ENCODE measurements at places on chromosomes 7 and 10.

DNA sequence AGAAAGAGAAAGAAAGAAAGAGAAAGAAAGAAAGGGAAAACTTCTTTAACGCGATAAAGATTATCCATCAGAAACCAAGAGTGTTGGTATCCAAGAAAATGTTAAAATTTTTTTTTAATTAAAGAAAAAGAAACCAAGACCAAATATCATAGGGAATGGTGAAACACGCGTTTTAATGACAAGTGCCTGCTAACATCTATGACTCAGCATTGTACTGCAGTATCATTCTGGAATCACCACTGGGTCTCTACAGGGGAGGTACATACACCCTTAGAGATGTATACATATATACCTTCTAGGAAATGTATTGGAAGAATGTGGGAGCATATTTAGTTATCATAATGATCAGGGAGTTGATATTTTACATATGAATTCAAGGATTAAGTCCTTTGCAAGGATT, 32.1 kb upstream of the PIK3AP1 start:
- DNase-seq: no peak
- no peaks in the 10 kb centered on the region for H3K4me1 ChIP-seq
- no peaks in the 10 kb centered on the region for H3K27me3 ChIP-seq
- no peak overlapping the region for H3K27ac ChIP-seq

DNA sequence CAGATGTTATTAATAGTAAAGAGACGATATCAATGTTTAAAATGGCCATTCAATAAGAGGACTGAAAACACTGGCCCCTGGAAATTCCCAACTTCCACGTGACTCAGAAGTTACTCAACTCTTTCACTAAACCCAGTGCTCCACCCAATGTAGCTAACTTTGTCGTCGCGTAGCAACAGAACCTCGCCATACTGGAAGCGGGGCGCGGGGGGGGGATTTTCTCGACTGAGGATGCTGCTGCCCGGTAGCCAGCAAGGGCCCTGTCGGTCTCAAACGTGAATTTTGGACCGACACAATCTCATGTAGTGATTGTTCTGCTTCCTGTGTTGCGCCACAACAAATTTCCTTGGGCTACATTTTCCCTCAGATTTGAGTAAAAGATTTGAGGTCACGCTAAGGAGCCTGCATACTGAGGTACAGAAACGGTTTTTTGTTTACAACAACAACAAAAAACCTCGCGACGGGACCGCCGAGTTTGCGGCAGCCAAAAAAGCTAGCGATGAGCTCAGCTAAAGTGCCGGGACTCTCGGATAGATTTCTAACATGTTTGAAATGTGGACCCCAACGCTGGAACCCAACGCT, 977 bp upstream of the SFR1 start:
- H3K4me3 ChIP-seq: peak overlapping the region; percentile 57
- H3K27me3 ChIP-seq: no peaks in the 10 kb centered on the region
- H3K27ac ChIP-seq: peak overlapping the region; percentile 96
- H3K36me3 ChIP-seq: peaks cover under 1% of the 10 kb centered on the region
- peaks cover 70% of the 10 kb centered on the region for H3K4me1 ChIP-seq

GRCh38 chr7:138510003-138510402, 49.9 kb downstream of the TRIM24 start:
- H3K36me3 ChIP-seq: no peaks in the 10 kb centered on the region
- no peaks in the 10 kb centered on the region for H3K27me3 ChIP-seq
- DNase-seq: no peak
- no peak overlapping the region for H3K4me3 ChIP-seq
- H3K4me1 ChIP-seq: no peaks in the 10 kb centered on the region
- H3K27ac ChIP-seq: no peak overlapping the region

- H3K4me3 ChIP-seq: no peak overlapping the region
- no peaks in the 10 kb centered on the region for H3K36me3 ChIP-seq
- no peak overlapping the region for H3K27ac ChIP-seq
- peak; percentile 36 for DNase-seq
- peaks cover under 1% of the 10 kb centered on the region for H3K4me1 ChIP-seq
Observed at GRCh38 chr7:149753375-149754233, 19.8 kb downstream of the ZNF467 start.

GRCh38 chr10:4427532-4427931, 398.5 kb upstream of the AKR1E2 start:
- DNase-seq: no peak
- H3K4me1 ChIP-seq: peaks cover 15% of the 10 kb centered on the region
- H3K4me3 ChIP-seq: no peak overlapping the region
- no peak overlapping the region for H3K27ac ChIP-seq
- H3K36me3 ChIP-seq: no peaks in the 10 kb centered on the region

DNA sequence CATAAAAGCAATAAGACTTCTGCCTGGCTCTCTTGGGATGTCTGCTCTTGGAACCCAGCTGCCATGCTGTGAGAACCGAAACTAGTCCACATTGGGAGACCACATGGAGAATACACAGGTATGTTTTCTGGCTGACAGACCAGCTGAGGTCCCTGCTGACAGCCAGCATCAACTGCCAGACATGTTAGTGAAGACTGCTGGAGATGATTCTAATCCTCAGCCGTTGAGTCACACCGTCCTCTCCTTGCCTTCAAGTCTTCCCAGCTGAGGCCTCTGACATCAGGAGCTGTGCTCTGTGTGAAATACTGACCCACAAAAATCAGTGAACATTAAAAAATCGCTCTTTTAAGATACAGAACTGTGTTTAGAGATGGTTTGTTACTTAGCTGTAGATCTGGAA, 36.9 kb upstream of the AGR2 start:
- DNase-seq: no peak
- no peaks in the 10 kb centered on the region for H3K4me1 ChIP-seq
- H3K4me3 ChIP-seq: no peak overlapping the region
- no peaks in the 10 kb centered on the region for H3K36me3 ChIP-seq
- no peak overlapping the region for H3K27ac ChIP-seq
- no peaks in the 10 kb centered on the region for H3K27me3 ChIP-seq

DNA sequence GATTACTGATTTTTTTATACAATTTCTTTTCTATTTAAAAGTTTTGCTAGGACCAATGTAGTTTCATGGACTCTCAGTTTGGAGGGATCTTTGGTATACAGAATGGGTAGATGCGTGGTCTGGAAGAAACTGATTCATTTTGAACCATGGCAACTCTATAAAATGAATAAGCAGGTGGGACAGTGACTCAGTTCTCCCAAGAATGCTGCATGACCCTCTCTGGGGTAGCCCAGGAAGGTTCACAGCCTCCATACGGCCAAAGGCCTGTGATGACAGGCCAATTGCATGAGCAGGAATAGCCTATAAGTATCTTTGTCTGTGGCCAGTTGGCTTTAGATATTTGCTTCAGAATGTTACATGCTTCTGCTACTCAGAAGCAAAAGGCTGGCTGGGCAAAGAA, 113.3 kb upstream of the RSU1 start:
- no peaks in the 10 kb centered on the region for H3K36me3 ChIP-seq
- no peak for DNase-seq
- no peaks in the 10 kb centered on the region for H3K4me1 ChIP-seq
- no peak overlapping the region for H3K4me3 ChIP-seq

GRCh38 chr10:114471906-114472876, 67.9 kb upstream of the AFAP1L2 start:
- peaks cover 3% of the 10 kb centered on the region for H3K36me3 ChIP-seq
- no peaks in the 10 kb centered on the region for H3K27me3 ChIP-seq
- H3K27ac ChIP-seq: no peak overlapping the region

GRCh38 chr7:151000897-151001495, 10.2 kb downstream of the NOS3 start:
- DNase-seq: no peak
- H3K27me3 ChIP-seq: no peaks in the 10 kb centered on the region
- H3K27ac ChIP-seq: no peak overlapping the region
- no peak overlapping the region for H3K4me3 ChIP-seq
- no peaks in the 10 kb centered on the region for H3K4me1 ChIP-seq
- no peaks in the 10 kb centered on the region for H3K36me3 ChIP-seq

DNA sequence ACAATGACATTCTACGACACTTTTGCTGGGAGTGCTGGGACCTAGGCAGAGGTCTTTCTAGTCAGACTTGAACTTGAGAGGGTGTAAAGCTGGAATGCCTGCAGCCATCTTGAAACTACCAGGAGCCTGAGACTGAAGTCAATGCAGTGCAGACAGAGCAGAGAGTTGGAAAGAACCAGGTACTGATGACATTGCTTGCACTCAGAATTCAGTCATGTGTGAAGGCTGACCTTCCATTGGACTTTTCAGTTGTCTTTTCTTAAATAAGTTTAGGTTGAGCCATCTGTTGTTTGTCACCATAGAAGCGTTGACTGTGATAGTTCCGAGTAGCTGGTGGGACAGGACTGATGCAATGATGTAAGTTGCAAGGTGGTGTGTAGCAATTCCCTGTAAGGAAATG, 3.1 kb upstream of the PLPP4 start:
- no peaks in the 10 kb centered on the region for H3K36me3 ChIP-seq
- H3K27me3 ChIP-seq: peaks cover under 1% of the 10 kb centered on the region
- no peak for DNase-seq
- H3K4me3 ChIP-seq: no peak overlapping the region
- no peaks in the 10 kb centered on the region for H3K4me1 ChIP-seq

GRCh38 chr10:105658696-105659095, 1017.6 kb downstream of the SORCS3 start:
- no peak overlapping the region for H3K27ac ChIP-seq
- H3K36me3 ChIP-seq: no peaks in the 10 kb centered on the region
- DNase-seq: no peak
- no peaks in the 10 kb centered on the region for H3K27me3 ChIP-seq
- no peak overlapping the region for H3K4me3 ChIP-seq

GRCh38 chr7:77619314-77619713, 76.9 kb upstream of the RSBN1L start:
- H3K4me1 ChIP-seq: no peaks in the 10 kb centered on the region
- H3K4me3 ChIP-seq: no peak overlapping the region
- H3K27me3 ChIP-seq: no peaks in the 10 kb centered on the region

GRCh38 chr7:74674166-74674565, 16.6 kb downstream of the GTF2I start:
- DNase-seq: no peak
- H3K27ac ChIP-seq: no peak overlapping the region
- H3K4me3 ChIP-seq: no peak overlapping the region
- peaks cover 14% of the 10 kb centered on the region for H3K4me1 ChIP-seq
- H3K36me3 ChIP-seq: peaks cover 9% of the 10 kb centered on the region

GRCh38 chr7:112940314-112940732, 146.3 kb downstream of the GPR85 start:
- no peaks in the 10 kb centered on the region for H3K36me3 ChIP-seq
- no peaks in the 10 kb centered on the region for H3K27me3 ChIP-seq
- no peak overlapping the region for H3K27ac ChIP-seq
- H3K4me1 ChIP-seq: 0 out of 2 replicates have a peak, but pooled peaks cover 3% of the 10 kb centered on the region
- peak overlapping the region; percentile 84 for H3K4me3 ChIP-seq

DNA sequence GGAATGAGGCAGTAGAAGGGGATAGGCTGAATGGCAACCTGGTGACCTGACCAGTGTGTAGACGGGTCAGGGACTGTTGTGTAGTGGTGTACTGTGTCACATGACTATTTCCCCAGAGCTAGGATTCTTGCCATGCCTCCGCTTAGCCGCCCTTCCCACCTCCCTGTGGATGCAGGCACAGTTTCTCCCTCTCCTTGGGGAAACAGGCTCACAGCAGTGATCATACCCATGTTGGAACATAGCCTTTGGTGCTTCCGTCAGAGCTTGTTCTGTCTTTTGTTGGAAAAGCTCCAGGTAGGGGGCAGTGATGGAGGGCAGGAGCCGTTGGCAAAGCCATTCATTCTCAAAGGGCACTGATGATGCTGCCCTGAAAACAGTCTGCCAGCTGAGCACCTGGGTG, 44.3 kb downstream of the OGDH start:
- H3K36me3 ChIP-seq: peaks cover 10% of the 10 kb centered on the region
- no peaks in the 10 kb centered on the region for H3K27me3 ChIP-seq
- DNase-seq: no peak
- no peak overlapping the region for H3K27ac ChIP-seq
- H3K4me1 ChIP-seq: peaks cover 4% of the 10 kb centered on the region

DNA sequence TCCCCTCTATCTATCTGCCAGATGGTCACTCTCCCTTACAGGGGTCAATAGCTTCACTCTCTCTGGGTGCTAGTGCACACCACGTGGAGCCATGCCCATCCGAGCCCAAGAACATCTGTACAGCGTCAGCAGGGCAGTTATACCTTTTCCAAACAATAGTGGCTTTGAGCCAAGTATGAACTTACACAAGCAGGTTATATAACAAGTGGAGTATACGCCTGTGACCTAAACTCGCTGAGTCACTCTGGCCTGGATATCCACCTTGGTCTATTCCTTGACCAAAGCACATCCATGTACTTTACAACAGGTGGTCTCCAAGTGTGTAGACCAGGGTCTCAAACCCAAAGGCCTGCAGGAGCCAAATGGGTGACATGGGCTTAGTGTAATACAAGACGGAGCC, 20.3 kb downstream of the PLAC9 start:
- H3K27me3 ChIP-seq: no peaks in the 10 kb centered on the region
- H3K36me3 ChIP-seq: peaks cover 84% of the 10 kb centered on the region
- no peak overlapping the region for H3K4me3 ChIP-seq
- no peak for DNase-seq
- H3K4me1 ChIP-seq: peaks cover 3% of the 10 kb centered on the region

- DNase-seq: no peak
- peaks cover 38% of the 10 kb centered on the region for H3K36me3 ChIP-seq
- no peaks in the 10 kb centered on the region for H3K4me1 ChIP-seq
- no peak overlapping the region for H3K27ac ChIP-seq
Observed at GRCh38 chr7:87188930-87189329, 30.6 kb downstream of the TMEM243 start.

- H3K36me3 ChIP-seq: no peaks in the 10 kb centered on the region
- no peak overlapping the region for H3K27ac ChIP-seq
- no peaks in the 10 kb centered on the region for H3K4me1 ChIP-seq
- no peaks in the 10 kb centered on the region for H3K27me3 ChIP-seq
- H3K4me3 ChIP-seq: no peak overlapping the region
- DNase-seq: no peak
Observed at GRCh38 chr10:121244818-121245217, 353.4 kb downstream of the FGFR2 start.

DNA sequence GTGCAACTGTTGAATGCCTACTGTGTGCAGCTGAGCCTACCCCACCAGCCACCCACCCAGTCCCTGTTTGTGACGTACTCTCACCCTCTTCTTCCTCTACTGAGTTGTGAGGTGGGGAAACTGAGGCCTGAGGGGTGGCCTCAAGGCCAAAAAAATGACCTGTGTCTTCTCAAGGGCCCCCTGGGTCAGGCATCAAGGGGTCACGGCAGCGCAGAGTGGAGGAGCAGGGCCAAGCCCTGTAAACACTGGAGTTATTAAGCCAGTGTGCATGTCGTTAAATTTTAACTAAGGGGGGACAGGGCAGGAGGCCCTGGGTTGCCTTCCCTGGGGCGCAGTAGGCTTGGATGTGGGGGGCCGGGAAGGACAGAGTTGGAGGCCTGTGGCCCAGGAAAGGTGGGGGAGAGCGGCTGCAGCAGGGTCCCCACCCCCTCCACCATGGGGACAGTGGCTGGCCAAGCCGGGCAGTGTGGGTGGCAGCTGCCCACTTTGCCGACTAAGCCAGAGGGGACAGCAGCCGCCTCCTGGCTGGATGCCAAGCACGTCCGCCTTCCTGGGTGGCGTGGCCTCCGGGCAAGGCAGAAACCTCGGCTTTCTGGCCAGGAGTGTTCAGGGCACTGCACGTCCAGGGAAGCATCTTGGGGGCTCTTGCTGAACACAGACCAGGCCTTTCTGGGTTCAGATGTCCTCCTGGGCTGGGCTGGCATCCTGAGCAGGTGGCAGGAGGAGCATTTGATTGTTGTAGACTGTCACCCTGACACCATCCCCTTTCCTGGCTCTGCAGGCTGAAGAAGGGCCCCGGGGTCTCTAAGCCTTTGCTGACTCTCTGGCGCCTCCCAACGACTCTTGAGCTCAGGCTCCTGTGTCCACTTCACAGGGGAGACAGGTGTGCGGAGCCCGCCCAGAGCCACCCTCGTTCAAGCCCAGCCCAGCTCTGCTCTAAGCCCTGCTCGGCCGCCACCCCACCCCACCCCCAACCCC, 1.9 kb downstream of the SLC29A4 start:
- peak overlapping the region; percentile 33 for H3K27ac ChIP-seq
- no peak overlapping the region for H3K4me3 ChIP-seq
- DNase-seq: peak; percentile 54
- H3K27me3 ChIP-seq: no peaks in the 10 kb centered on the region

Data from HCT116 (cell line).